ENCODE measurements at places on chromosomes 2 and 18. TPM values are rescaled to one million over a fixed set of nuclear protein-coding genes. Genes with fewer than 3 reads are reported as not detected.
A peak's percentile ranks its signal among the peaks of the same experiment; 100 is the strongest.

DNA sequence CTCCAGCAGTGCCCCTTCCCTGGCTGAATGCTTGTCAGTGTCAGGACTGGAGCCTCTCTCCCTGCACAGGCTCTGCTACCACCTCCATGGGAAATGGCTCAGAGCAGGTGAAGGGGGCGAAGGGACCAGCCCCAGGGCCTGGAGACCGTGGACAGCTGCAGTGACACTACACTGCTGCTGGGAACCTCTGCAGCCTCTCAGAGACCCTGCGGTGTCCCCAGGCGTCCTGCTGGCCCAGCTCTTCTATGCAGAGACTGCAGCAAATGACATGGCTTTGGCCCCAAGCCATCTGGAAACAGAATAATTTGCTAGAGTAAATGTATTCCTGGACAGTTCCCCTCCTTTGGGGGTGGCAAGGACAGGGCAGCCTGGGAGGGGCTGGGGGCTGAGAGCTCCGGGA is 53.2 kb downstream of the CIB4 start:
- no peak for DNase-seq

DNA sequence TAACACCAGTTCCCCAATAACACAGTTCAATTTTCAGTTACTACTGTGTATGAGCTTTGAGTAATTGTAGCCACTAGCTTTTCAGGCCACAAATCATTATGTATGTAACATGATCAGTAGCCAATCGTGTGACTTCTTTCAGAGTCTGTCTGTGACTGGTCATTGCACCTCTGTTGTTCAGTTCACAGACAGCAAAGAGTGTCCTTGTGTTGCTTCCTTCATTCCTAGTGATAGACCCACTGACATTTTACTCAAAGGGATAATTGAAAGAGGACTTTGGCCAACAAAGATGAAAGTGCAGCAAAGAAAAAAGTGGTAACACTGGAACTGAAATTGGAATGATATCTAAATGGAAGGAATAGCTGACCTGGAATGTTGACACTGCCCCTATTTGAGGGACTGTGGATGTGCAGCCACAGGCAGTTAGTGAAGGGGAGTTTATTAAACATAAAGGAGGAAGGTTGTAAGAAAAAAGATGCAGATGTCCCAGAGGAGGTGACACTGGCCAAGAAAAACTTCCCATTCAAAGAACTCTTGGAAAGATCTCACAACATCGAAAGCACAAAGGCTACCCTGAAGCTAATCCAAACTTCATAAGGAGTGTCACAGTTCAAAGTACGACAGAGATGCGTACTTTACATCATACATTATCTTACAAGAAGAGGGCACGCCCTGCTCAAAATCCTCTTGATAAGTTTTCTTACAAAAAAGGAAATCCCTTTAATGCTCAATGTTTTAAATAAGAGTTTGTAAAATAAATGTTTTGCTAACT is 19.3 kb downstream of the TTC39C start:
- DNase-seq = no peak

- DNase-seq = peak; percentile 60
These were observed 67.5 kb downstream of the CDH20 start for GRCh38 chr18:61400716-61401115.

- no peak for DNase-seq
These were observed 12.2 kb upstream of the DNPEP start for GRCh38 chr2:219399716-219400478.

DNA sequence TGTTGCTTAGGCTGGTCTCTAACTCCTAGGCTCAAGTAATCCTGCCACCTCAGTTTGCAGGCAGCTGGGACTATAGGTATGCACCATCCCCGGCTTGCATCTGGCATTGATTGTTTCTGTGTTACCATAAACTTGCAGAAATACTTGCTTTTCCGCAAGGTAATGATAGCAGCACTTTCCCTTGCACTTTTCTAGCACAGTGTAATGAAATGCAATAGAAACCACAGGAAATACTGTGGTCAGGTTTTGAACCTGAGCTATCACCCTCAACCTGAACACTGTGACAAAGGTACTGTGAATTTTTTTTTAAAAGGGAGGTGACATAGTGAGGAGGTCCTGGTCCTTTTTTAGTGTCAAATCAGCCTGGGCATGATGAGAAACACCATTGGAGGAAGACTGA is 38.3 kb downstream of the DHRS9 start:
- DNase-seq = no peak

- DNase-seq = no peak
These were observed 4.3 kb downstream of the UBXN2A start for GRCh38 chr2:23944527-23944926.

GRCh38 chr2:32882816-32883810 is 63.6 kb upstream of the LTBP1 start:
- DNase-seq = no peak

- no peak for DNase-seq
These were observed 211.3 kb downstream of the MYCN start for GRCh38 chr2:16151651-16152050.

GRCh38 chr18:54165450-54165849 is 59.0 kb downstream of the MBD2 start:
- no peak for DNase-seq

DNA sequence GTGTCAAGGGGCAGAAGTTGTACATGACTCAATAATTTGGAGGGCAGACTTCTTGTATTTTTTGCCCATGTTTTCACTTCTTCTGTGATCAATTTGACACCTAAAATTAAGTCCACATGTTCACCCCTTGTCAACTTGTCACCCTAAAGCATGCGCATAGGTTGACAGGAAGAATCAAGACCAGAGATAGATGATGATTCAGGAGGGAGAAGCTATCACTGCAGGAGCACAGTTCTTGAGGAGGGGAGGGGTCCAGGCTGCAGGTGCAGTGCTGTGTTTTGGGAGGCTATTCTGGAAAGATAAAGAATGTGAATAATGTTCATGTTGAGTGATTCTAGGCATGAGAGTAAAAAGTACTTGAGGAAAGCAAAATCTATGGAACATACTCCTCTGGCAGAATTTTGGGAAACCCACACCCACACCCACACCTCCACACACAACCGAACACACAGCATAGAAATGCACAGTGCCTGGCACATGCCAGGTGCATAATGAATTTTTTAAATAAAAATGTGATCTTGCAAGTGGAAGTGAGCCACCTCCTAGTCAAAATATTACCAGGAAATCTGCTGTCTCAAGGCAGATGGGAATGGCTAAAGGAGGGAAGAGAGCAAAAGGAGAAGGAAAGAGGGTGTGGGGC is 249.2 kb upstream of the MEX3C start:
- DNase-seq = no peak

GRCh38 chr18:44518666-44519065 is 162.0 kb upstream of the SETBP1 start:
- DNase-seq = peak; percentile 1

DNA sequence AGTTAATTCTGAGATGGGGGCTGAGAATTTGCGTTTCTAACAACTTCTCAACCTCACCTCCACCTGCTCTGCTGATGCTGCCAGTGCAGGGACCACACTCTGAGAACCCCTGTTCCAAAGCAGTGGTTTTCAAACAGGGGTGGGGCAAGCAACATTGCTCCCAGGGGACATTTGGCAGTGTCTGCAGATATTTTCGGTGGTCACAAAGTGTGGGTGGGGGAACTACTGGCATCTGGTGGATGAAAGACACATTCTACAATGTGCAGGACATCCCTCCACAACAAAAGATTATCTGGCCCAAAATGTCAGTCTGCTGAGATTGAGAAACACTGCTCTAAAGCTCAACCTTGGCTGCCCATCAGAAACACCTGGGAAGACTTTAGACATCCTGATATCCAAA is 188.7 kb upstream of the SATB2 start:
- DNase-seq = no peak

GRCh38 chr2:149537092-149537726 is 50.4 kb downstream of the MMADHC start:
- DNase-seq = no peak

GRCh38 chr18:52829876-52830405 is 489.9 kb downstream of the DCC start:
- DNase-seq = no peak

- no peak for DNase-seq
These were observed 154.5 kb upstream of the NRP2 start for GRCh38 chr2:205527801-205528200.

DNA sequence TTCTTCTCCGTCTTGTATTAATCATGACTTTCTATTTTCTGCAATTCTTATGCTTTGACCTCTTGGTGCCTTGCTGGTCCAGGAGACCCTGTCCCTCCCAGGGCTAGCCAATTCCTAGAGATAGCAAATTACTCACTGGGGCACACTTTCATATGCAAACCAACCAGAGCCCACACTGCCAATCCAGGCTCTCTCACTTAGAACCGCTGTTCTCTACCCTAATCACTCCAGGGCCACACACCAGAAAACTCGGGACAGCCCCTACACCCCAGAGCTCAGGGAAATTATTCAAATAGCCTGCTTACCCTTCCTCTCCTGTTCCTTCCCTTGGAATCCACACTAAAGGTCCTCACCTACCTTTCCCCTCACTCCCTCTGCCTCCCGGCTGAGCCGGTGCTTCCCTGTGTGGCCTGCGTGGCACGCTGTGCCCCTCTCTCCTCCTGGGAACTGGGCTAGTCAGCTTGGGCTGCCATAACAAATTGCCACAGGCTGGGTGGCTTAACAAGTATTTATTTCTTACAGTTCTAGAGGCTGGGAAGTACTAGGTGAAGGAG is 41.7 kb downstream of the VWA3B start:
- DNase-seq = no peak

DNA sequence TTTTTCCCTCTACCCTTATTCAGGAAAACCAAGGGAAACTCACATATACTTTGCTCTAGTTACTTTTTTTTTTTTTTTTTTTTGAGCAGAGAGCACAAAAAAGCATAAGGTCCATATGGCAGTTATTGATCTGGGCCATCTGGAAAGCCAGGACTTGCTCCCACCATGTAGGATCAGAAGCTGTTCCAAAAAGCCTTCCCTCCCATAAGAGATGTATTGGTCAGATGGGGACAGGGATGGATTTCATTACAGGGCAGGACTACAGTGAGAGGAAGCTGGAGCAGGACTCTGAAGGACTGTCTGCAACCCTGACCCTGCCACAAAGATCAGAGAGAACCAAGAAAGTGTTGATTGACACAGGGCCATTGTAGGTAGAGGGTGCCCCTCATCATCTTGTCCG is 57.3 kb downstream of the NRP2 start:
- no peak for DNase-seq

- peak; percentile 86 for DNase-seq
These were observed 21.2 kb upstream of the EPAS1 start for GRCh38 chr2:46275995-46276394.

DNA sequence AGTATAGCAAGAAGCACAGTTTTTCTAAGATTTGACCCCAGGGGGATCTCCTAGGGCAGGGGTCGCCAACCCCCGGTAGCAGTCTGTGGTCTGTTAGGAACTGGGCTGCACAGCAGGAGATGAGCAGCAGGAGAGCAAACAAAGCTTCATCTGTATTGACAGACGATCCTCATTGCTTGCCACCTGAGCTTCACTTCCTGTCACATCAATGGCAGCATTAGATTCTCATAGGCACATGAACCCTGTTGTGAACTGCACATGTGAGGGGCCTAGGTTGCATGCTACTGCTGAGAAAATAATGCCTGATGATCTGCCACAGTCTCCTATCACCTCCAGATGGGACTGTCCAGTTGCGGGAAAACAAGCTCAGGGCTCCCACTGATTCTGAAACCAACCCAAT is 136.2 kb downstream of the RGPD3 start:
- DNase-seq = no peak

- peak; percentile 63 for DNase-seq
These were observed 54.9 kb upstream of the BZW1 start for GRCh38 chr2:200756618-200757321.

DNA sequence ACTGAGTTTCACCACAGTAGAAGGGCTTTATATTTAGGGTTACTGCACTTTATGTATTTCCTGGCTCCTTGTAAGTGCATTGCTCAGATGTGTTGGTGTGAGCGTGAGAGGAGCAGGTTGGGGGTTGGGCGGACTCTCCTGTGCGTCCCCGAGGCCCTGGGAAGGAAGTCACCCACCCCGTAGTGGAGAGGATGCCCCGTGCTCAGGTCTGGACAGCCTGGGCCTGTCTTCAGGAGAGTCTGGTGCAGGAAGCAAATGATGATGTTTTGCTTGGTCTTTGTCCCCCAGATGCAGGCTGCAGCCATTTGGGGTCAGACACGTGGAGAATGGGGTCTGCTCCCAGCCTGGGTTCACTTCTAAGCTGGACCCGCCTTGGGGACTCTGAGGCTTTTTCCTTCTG is 182.8 kb downstream of the LDLRAD4 start:
- no peak for DNase-seq

DNA sequence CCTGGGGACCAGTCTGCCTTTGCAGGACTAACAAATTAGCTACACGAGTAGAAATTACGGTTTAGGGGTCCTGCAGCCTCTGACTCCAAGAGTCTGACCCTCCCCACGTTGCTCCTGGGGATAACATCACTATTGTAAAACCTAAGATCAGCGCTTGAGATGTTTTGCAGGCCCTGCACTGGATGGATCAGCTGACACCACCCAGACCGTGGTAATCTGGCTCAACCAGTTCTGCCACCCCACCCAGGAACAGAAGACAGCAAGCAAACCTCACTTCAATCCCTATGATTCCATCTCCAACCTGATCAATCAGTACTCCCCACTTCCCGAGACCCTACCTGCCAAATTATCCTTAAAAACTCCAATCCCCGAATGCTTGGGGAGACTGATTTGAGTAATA is 31.7 kb downstream of the NGEF start:
- DNase-seq = no peak

GRCh38 chr2:197805715-197806633 is 1.6 kb downstream of the PLCL1 start:
- no peak for DNase-seq

- no peak for DNase-seq
These were observed 242.4 kb downstream of the LPIN1 start for GRCh38 chr2:11988691-11989353.

GRCh38 chr2:10579441-10579840 is 110.3 kb downstream of the NOL10 start:
- no peak for DNase-seq

GRCh38 chr2:147549054-147549453 is 295.8 kb upstream of the ACVR2A start:
- no peak for DNase-seq

- DNase-seq = no peak
These were observed 10.6 kb downstream of the LYPD6B start for GRCh38 chr2:149049142-149049541.

- no peak for DNase-seq
These were observed 63.5 kb upstream of the ST3GAL5 start for GRCh38 chr2:85952196-85952734.

- DNase-seq = no peak
These were observed 2.1 kb upstream of the HSBP1L1 start for GRCh38 chr18:79962311-79962710.

DNA sequence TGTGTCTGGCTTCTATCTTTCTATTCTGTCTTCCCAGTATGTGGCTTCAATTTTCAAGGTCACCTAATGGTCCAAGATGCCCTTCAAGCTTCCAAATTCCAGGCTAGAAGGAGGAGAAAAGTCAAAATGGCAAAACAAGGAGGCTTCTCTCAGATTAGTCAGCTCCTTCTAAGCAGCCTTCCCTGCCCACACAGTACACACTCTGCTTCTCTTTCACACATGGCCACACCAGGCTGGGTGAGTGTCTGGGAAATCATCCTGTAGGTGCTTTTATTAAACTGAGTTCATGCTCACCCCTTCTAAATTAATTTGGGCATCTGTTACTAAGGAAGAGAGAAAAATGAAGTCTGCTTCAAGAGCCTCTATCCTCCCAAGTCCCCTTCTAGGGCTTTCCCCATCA is 277.2 kb upstream of the MGAT5 start:
- no peak for DNase-seq

Gene MROH2A
- total RNA-seq = not detected

Gene SLC38A11
- not detected for total RNA-seq

Gene LYPD6B
- not detected for total RNA-seq

Gene NPPC
- not detected for total RNA-seq

Gene LRP2
- total RNA-seq = under 0.01 TPM

Gene UGT1A8
- not detected for total RNA-seq

Gene CD8B2
- not detected for total RNA-seq

Gene RAX
- total RNA-seq = not detected

Gene KRTCAP3
- 0.38 TPM for total RNA-seq

Measured in dermis microvascular lymphatic vessel endothelial cell (primary cell).